ENCODE measurements at places on chromosomes 1 and 21. TPM values are rescaled to one million over a fixed set of nuclear protein-coding genes. Genes with fewer than 3 reads are reported as not detected.

Gene MIXL1
- total RNA-seq, result not detected

Gene AIM2
- total RNA-seq, result not detected

Gene PCP4L1
- not detected for total RNA-seq

Gene C1orf167
- total RNA-seq, result 3.6 TPM

Gene ABCA4
- total RNA-seq, result 0.18 TPM

Gene CFHR4
- total RNA-seq, result not detected

Gene CFAP141
- total RNA-seq, result not detected

Gene FOXO6
- total RNA-seq, result 0.18 TPM

Gene PTPRU
- 23.5 TPM for total RNA-seq

Gene DYRK3
- total RNA-seq, result 6.9 TPM

Gene TMEM240
- total RNA-seq, result 7.0 TPM

Gene MAP3K7CL
- total RNA-seq, result 6.3 TPM

Gene COL6A1
- total RNA-seq, result 2,467 TPM

Gene SMIM1
- total RNA-seq, result not detected

Gene ATP6V1G3
- not detected for total RNA-seq
